Left kidney (tissue), 8 donors: ENCODE measurements at places on chromosomes 4 and X. TPM values are rescaled to one million over a fixed set of nuclear protein-coding genes. Genes with fewer than 3 reads are reported as not detected.

PITX2 gene
- polyA plus RNA-seq = 3.8 TPM

- no peak for DNase-seq
These were observed 59.8 kb downstream of the ANOS1 start for GRCh38 chrX:8672176-8672575.

- no peak for DNase-seq
These were observed 5.4 kb upstream of the NAA15 start for GRCh38 chr4:139295942-139296299.

DNA sequence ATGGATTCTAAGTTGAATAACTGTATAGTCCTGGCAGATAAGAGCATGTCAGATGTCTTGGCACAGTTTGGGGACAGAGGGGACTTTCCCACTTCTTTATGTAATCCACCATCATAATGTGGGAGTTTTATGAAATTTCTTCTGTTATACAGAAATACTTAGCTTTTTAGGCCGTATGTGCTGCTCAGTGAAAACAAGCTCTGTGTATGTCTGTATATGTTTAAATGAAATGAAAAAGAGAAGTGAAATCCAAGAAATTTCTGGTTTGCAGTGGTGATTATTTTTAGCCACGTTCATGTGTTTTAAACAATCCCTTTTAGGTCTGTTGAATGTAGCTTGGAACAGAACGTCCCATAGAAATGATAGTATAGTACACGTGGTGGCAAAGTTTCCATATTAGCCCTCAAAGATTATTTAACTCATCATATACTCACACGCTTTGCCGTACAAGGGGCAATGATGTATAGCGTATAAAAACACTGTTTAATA, 41.0 kb downstream of the GAB1 start:
- DNase-seq = no peak

DNA sequence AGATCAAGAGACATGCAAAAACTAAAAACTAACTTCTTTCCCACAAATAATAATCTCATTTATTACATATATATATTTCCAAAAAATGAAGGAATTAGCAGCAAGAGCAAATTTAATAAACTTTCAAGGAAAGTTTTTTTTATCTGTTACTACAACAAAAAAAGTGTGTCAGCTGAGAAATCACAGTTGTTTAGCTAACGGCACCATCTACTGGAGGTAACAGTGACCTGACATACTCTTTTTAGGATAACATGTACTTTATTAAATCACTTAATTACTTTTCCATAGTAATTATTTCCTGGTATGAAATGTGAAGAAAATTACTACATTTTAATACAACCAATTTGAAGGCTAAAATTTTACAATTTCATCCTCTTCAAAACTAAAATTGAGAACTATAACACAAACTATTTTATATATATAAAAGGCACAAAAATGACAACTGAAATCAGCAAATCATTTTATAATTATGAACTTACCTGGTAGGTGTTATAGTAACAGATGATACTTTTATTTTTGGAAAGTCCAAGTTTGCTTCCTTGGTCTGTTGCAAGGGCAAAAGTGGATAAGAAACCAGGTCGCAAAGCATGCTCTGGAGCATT, 9.1 kb downstream of the LAMTOR3 start:
- DNase-seq = peak; percentile 25

GRCh38 chr4:70979445-70980008, 13.9 kb upstream of the DCK start:
- DNase-seq = no peak

GRCh38 chr4:79273915-79274314, 51.9 kb downstream of the NAA11 start:
- DNase-seq = peak; percentile 20

DNA sequence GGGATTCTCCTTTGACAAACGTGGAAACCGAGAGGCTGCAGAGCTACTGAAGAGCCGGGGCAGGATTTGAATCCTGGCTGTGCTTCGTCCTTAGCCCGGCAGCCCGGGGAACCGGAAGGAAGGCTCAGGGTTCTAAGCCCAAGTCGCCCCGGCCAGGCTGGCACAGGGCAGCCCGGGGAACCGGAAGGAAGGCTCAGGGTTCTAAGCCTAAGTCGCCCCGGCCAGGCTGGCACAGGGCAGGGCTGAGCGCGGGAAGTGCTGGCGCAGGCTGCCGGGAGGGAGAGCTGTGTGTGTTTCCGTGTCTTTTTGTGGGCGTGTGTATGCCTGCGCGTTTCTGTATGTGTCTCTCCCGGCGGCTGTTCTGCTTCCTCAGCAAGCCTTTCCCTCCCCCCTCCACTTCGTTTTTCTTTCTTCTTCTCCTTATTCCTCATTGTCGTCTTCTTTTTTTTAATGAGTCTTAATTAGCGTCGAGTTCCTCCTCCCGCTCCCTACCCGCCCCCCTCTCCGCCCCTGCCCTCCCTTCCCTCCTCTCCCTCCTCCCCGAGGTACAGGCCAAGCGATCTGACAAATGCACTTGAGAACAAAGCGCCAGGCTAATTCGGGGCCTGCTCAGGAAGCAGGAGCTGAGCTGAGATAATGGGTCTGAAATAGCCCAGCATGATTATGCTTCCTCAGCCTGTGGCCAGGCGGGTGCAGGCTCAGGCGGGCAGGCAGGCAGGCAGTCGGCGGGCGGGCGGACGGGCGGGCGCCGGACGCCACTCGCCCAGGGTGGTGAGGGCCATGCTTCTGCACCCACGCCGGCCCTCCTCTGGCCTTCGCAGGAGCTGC, 65.9 kb downstream of the EFNB1 start:
- no peak for DNase-seq

- DNase-seq = no peak
These were observed 195.0 kb upstream of the LDB2 start for GRCh38 chr4:17093481-17093880.

GRCh38 chr4:142925161-142925560, 79.1 kb upstream of the INPP4B start:
- no peak for DNase-seq

GRCh38 chrX:20547611-20548051, 280.9 kb upstream of the RPS6KA3 start:
- DNase-seq = peak; percentile 52

DNA sequence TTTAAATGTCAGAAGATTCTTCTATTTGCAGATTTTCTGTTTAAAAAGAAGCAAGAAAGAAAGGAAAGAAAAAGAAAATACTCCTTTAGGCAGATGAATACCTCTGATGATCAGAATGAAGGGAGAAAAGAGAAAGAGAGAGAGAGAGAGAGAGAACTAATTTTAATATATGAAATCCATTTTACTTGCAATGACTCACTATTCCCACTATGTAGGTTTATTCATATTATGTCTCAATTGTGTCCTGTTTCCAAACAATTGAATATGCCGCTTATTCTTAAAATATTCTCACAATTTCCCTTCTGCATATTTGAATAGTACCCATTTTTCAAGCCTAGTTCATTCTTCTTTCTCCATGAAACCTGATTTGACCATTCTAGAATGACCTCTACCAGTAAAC, 11.7 kb downstream of the MEPE start:
- no peak for DNase-seq

DNA sequence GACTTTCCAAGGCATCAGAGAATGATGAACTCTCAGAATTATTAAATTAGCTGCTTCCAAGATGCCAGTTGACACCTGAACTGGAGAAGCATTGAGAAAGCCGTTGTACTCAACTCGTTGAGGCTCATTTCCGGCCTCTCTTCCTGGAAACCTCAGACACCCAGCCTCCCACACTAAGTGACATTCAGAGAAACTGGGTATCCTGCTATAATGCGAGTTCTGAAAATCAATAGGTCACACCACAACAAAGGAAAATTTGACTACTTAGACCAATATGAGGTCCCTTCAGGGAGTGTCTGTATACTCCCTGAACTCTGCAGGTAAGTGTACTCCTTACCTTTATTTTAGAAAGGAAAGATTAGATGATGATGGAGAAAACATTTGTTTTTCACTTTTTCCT, 51.2 kb downstream of the ENPEP start:
- no peak for DNase-seq

- no peak for DNase-seq
These were observed 14.1 kb downstream of the MFAP3L start for GRCh38 chr4:170011921-170012628.

DNA sequence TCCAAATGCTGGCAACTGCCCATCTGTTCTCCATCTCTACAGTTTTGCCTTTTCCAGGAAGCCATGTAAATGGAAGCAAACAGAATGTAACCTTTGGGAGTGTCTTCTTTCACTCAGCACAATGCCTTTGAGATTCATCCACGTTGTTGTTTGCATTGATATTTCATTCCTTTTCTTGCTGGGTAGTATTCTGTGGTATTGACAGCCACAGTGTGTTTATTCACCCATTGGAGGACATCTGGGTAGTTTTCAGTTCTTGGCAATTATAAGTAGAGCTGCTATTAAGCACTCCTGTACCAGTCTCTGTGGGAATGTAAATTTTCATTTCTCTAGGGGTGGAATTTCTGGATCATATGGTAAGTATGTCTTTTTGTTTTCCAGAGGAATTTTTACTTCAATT, 194.3 kb upstream of the RPS6KA3 start:
- DNase-seq = no peak

GRCh38 chr4:165668694-165669093, 204.3 kb upstream of the TLL1 start:
- DNase-seq = no peak

DNA sequence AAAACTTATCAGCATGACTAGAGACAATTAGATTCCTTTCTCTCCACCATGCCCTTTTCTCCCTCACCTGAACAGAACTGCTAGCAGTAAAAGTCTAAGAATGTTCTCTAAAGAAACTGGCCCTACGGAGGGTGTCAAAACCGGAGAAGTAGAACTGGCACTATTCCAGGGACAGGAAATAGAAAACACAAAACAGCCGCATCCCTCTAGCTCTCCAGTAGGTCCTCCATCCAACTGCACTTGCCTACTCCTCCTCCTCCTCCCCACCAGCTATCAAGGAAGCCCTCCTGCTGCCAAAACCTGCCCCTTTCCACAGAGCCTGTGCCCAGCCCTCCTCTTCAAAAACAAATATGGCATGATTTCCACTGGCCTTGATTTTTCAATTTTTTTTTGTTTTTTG, 28.4 kb downstream of the FUNDC1 start:
- DNase-seq = no peak

GRCh38 chr4:41024556-41025491, 189.5 kb downstream of the APBB2 start:
- DNase-seq = no peak
